ENCODE measurements at places on chromosomes 13 and 19.
A peak's percentile ranks its signal among the peaks of the same experiment; 100 is the strongest.

- DNase-seq = no peak
Observed at GRCh38 chr19:42353341-42354015, 28.0 kb downstream of the MEGF8 start.

DNA sequence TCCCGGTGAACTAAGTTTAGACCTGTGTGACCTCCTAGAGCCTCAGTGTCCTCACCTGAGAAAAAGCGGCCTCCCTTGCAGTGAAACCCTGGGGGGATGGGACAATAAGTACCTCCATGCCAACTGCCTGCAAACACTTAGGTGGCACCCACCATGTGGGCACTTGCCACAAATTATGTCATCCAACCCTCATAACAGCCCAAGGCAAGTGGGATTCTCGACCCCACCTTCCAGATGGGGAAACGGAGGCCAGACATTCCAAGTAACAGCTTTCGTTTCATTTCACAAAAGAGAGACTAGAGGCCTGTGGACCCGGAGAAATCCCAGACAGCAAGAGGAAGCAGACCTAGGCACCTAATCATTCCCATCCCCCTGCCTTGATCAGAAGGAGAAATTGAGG is 6.9 kb downstream of the REX1BD start:
- DNase-seq = no peak

DNA sequence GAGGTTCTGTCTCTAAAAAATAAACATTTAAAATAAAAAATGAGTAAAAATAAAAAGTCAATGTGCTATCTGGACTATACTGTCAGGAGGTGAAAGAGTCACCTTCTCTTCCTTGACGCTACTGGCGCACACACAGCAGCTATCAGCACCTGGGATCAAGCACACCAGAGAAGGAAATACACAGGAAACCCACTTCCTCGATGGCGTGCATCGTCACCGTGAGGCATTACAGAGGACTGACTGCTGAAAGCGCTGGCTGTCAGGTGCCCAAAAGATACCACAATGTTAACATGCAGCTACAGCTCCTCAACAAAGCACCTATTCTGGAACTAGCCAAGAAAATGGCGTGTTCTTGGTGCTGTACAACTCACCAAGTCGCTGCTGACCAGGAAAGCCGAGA is 6.1 kb downstream of the SLC35E1 start:
- no peak for DNase-seq

GRCh38 chr13:113297370-113298042 is 467 bp downstream of the LAMP1 start:
- DNase-seq = no peak

- DNase-seq = no peak
Observed at GRCh38 chr19:32404213-32404932, 1.2 kb upstream of the DPY19L3 start.

GRCh38 chr13:58666331-58666730 is 1034.8 kb downstream of the PCDH17 start:
- DNase-seq = no peak

DNA sequence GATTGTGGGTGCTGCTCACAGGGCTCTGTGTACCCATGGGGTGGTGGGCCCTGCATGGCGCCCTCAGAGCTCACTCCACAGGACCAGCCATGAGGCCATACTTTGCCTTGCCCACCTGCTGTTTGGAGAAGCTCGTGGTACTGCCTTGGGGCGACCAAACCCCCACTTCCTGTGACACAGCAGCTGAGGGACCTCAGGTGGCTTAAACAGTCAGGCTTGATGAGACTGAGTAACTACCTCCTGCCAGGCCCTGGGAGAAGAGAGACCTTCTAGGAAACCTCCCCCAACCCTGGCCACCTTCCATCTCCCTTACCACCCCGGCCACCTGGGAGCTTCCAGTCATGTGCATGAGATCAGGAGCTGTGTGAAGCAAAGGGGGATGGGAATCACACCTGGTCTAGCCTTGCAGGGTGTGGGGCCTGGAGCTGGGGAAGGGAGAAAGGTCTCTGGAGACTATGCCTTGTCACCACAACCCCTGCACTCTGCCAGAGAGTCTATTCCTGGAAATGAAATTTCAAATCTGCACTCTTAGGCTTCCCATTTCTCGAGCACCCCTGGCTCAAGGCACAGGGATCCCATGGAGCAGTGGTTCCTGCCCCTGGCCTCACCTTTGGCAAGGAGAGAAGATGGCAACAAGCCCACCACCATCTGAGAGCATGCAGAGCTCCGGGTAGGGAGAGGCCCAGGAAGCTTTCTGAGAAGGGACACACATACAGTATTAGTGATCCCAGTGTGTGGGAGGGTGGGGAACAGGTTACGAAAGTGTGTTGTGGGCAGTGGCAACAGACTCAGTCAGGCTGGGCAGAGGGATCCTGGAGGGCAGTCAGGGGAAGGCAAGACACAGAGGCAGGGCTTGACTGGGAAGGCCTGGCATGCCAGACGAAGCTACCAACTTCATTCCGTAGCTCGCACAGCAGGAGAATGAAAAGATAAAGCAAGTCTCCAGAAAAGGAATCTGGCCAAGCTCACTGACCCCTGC is 125.0 kb downstream of the URI1 start:
- no peak for DNase-seq

- no peak for DNase-seq
Observed at GRCh38 chr19:928471-929202, 2.8 kb downstream of the ARID3A start.

- no peak for DNase-seq
Observed at GRCh38 chr19:56404705-56405056, 549 bp downstream of the ZNF583 start.

DNA sequence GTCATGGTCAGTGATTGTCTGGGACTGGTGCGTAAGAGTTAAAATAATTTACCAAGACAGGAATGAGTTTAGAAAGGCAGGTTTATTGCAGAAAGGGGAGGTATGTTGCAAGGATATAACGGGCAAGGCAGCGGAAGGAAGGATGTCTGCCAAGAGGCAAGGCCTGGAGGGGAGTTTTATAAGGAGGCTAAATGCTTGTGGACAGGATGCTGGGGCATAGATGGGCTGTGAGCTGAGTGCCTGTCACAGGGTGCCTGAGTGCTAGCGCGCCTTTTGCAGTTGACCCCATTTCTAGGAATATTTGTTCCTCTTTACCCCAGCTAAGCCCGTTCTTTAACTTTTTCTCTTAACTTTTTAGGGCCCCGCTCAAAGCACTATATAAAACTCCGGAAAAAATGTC is 58.7 kb downstream of the TEX26 start:
- no peak for DNase-seq

DNA sequence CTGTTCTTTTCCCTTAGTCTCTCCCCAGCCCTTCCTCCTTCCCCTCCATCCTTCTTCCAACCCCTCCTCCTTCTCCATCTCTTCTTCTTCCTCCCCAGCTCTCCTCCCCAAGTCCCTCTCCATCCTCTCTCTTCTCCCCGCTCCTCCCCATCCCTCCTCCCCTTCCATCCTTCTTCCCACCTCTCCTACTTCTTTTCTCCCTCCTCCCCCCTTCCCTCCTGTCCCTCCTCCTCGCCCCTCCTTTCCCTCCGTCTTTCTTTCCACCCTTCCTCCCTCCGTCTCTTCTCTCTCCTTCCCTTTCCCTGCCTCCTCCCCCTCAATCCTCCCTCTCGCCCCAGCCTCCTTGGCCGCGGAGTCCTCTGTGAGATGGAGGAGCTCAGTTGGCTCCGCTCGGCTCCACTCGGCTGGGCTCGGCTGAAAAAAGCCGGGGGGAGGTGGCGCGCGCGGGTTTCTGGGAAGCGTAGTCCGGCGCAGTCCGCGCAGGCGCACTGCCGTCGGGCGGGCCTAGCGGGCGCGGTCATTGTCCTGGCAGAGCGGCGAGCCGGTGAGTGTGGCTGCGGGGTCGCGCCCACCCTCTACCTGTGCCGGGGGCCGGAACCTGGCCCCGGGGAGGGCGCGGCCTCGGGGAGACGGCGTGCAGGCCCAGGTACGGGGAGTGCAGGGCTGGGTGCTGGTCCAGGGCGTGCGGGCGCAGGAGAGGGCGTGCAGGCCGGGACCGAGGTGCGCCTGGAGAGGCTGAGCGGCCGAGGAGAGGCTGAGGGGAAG is at the start of gene ZNF71:
Gene ZNF71, plus strand, starts transcription at position 520 of the 765 bp plus-strand sequence. CDS start 6,257 bp downstream, outside the sequence.
- peak; percentile 76 for DNase-seq

GRCh38 chr19:30091456-30091855 is 149.4 kb downstream of the URI1 start:
- DNase-seq = no peak

- no peak for DNase-seq
Observed at GRCh38 chr19:35119578-35120155, 4.0 kb downstream of the FXYD3 start.

Measured in HCEC 1CT (cell line).